Hematopoietic multipotent progenitor cell treated with erythropoietin and hydrocortisone succinate and interleukin-3 and kit ligand, for 6 days (in vitro differentiated cells): ENCODE measurements at places on chromosomes 6 and 20.

- no peak for DNase-seq
These were observed 4.7 kb upstream of the NPBWR2 start for GRCh38 chr20:64111841-64112641.

- no peak for DNase-seq
These were observed 70.9 kb downstream of the ATP9A start for GRCh38 chr20:51697096-51697826.

DNA sequence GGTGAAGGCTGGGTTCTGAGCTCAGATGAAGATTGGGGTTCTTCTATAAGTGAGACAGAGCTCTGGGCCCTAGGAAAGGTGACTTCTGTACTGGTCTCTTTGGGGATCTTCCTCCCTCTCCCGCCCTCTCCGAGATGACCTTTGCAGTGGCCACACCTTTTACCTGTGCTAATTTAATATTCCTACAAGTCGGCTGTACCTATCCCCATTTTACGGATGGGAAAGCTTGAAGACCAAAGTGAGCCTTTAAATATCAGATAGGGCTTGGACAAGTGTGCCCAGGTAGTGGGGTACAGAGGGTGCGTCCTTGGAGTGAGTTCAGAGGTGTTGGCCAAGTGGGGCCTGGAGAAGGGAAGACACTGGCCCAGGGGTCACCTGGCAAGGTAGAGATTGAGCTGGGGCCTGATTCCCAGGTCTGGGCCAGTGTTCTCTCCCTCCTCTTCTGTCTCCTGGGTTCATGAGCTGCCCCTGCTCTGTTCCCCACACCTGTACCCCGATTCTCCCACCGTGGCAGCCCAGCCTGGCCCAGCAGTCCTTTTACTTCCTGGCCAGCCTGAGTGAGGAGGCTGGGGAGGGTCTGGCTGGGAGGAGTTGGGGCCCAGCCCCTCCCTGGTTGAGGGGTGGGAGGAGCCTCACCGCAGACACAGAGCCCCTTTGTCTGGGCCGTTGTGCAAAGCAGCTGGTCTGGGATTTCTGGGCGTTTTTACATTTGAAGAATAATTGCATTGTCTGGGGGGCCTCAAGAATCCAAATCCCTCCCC, 152.1 kb upstream of the RNF24 start:
- no peak for DNase-seq

DNA sequence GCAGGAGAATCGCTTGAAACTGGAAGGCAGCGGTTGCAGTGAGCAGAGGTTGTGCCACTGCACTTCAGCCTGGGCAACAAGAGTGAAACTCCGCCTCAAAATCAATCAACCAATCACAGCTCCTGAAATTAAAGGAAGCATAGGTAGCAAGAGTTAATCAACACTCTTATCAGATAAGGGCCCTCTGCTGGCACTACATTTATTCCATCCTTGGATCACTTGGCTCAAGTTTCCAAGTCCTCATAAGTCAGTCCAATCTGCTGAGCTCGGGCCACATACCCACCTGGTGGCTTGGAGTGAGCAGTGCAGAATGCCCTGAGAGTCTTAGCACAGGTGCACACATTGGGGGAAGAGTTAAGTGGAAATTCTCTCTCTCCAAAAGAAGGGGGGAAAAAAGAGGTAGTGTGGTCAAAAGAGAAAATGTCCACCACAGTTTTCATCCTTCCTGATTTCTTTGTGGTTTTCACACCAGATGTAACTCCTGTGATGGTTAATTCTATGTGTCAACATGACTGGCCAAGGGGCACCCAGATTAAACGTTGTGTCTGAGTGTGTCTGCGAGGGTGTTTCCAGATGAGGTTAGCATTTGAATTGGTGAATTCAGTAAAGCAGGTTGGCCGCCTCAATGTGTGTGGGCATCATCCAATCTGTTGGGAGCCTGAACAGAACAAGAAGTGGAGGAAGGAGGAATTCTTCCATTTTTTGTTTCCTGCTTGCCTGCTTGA, 14.2 kb upstream of the FAM8A1 start:
- peak; percentile 44 for DNase-seq

DNA sequence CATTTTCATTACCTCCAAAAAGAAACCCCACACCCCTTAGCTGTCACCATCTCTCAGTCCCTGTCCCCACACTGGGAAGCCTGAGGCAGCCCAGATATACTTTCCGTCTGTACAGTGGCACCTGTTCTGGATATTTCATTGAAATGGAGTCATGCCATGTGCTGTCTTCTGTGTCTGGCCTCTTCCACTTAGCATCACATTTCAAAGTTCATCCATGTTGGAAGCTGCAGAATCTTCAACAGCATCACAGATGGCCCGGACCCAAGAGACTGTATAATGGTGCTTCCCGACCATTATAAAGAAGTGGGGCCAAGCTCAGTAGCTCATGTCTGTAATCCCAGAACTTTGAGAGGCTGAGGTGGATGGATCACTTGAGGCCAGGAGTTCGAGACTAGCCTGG, 58.4 kb downstream of the DLGAP4 start:
- no peak for DNase-seq

- DNase-seq = peak; percentile 19
These were observed 239.9 kb downstream of the HIVEP2 start for GRCh38 chr6:142705054-142705453.

GRCh38 chr6:44653761-44654218, 266.3 kb downstream of the CDC5L start:
- no peak for DNase-seq

DNA sequence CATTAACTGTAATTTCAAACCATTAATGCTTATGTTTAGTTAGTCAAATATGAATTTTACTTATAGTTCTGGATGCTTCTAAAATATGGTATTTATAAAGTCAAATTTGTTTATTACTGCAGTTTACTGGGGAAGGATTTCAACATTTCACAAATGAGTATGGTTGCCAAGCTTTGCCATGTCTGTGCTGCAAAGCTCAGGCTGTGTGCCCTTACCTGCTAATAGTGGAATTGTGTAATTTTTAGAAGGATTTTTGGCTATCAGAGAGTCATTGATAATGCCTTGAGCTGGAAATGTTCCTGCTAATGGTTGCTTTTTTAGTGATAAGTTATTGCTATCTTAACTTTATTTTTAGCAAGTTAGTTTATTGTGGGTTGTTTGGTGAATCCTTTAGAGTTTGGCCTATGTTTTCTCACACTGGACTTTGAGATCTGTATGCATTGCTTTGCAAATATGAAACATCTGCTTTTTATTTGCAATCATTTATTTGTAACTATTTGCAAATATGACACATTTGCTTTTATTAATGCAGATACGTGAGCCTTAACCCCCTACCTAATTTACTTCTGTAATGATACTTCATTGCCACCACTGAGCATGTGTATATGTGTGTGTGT, 105.8 kb downstream of the CD109 start:
- no peak for DNase-seq

DNA sequence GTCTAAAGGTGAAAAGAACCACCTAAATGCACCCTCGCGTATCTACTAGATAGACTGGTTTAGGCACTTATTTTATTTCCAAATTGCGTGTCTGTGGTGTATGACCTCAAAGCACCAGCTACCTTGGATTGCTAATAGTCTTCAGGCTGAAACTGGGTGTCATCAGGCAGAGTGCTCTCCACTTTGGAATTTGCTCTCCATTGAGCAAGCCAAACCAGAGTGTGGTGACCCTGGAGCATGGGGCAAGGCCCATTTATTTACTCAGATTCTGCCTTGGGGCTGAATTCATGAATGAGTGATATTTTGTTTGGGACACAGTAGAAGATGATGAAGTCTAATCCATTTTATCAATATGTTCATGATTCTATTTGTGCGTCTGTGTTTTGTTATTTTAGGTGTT, 812.8 kb upstream of the SLC35B3 start:
- no peak for DNase-seq

DNA sequence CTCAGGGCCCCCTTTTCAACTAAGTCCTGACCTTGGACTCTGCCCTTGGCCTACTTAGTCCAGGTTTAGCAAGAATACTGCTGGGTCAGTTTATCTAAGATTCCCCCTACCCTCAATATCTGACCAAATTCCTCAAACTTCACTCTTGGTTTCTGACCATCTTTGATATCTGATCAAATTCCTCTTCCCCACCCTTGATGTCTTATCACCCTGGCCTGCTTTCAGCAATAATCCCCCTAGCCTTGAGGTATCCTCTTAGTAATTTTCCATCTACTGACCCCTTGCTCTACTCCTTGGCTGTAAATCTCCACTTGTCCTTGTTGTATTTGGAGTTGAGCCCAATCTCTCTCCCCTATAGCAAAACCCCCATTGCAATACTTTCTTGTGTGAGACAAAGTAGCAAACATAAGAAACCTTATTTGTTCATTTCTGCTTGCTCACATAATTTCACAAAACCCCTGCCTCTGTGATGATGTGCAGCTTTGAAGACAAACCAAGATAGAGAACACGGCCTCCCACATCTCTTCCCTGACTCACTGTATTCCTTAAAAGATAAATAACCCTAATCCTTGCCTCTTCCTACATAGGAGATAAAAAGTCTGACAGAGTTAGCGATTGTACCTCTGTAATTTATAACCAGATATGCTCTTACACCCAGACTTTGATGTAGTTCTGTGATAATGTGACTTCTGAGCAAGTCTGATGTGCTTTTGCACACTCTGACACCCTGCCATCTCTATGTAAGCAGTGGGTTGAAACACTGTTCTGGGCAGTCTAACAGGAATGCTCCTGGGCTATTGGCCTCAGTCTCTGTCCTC, 13.8 kb upstream of the IYD start:
- no peak for DNase-seq

- no peak for DNase-seq
These were observed 226.8 kb downstream of the UST start for GRCh38 chr6:148973538-148974208.

DNA sequence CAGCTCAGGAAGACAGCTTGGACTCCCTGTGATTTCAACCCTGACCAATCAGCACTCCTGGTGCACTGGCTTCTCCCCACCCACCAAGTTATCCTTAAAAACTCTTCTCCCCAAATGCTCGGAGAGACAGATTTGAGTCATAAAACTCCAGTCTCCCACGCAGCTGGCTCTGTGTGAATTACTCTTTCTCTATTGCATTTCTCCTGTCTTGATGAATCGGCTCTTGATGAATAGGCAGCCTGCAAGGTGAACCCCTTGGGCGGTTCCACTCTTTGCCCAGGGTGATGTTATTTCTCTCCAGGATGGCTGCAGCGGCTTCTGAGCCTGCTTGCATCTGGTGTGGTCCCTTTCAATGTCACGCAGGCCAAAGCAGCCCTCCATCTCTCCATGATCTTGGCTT, 12.4 kb downstream of the SLC52A3 start:
- no peak for DNase-seq

DNA sequence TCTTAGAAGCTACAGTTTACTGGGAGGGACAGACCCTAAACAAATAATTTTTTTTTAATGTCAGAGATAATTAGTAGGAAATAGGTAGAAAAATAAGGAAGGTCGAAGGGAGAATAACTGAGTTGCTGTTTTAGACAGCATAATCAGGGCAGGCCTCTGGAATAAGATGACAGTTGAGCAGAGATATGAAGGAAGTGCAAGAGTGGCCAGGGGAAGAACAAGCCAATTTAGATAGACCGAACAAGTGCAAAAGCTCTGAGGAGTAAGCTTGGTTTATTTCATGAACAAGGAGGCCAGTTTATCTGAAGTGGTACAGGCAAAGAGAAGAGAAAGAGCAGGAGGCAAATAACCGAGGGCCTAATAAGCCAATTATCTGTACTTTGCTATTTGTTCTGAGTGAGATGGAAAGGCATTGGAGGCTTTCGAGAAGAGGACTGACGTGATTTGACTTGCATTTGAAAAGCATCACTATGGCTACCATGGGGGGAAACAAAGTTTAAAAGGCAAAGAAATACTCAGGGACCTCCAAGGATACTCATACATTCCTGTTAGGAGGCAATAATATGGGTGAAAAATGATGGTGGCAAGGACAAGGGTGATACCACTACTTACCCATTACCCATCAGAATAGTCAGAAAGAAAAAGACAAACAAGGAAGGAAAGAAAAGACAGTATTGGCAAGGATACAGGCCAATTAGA, 19.7 kb downstream of the PROCR start:
- peak; percentile 30 for DNase-seq
